Activated CD8-positive, alpha-beta T cell treated with anti-CD3 and anti-CD28 coated beads for 36 hours (primary cell): ENCODE measurements at places on chromosomes 2 and 18. TPM values are rescaled to one million over a fixed set of nuclear protein-coding genes. Genes with fewer than 3 reads are reported as not detected.

DNA sequence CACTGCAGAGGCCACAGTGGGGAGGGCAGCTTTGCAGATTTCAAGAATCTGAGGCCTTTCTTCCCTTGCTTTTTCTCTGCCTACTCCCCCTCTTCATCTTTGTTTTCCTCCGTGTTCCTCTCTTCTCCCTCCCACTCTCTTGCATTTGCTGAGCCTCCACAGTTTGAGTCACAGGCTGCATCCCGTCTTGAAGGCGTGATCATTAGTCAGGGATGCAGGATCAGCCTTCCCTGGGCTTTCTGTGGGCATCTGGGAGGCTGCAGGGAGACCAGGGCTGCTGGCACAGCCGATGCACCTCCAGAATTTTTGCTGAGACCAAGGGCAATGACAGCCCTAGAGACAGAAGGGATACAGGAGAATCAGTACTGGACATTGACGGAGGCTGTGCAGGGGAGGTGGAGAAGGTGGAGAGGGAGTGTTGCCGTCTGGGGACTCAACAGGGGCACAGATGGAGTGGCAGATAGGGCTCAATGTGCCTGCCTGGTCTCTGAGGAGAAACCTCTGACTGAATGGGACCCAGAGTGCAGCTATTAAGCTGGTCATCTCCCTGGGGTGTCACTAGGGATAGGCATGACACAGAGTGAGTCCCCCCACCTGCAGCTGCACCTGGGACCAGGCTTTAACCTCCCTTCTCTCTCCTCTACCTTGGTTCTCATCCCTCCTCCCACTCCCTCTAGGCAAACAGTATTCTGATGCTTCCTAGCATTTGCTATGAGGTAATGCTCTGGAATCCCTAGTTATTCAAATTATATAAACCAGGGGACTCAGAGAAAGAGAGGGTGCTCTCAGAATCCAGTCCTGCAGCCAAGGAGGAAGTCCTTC lies 29.0 kb upstream of the DNAJC27 start:
- no peaks in the 10 kb centered on the region for H3K36me3 ChIP-seq
- no peak overlapping the region for H3K4me3 ChIP-seq
- no peak for DNase-seq
- H3K27ac ChIP-seq, result no peak overlapping the region
- H3K4me1 ChIP-seq, result no peaks in the 10 kb centered on the region
- peaks cover 3% of the 10 kb centered on the region for H3K27me3 ChIP-seq

- H3K36me3 ChIP-seq, result no peaks in the 10 kb centered on the region
- peaks cover 5% of the 10 kb centered on the region for H3K27me3 ChIP-seq
- H3K4me1 ChIP-seq, result no peaks in the 10 kb centered on the region
- H3K27ac ChIP-seq, result no peak overlapping the region
- H3K4me3 ChIP-seq, result no peak overlapping the region
Observed at GRCh38 chr2:182073613-182074012, 88.0 kb downstream of the PPP1R1C start.

GRCh38 chr2:15835991-15836688 lies 104.2 kb upstream of the MYCN start:
- H3K27ac ChIP-seq, result no peak overlapping the region
- H3K36me3 ChIP-seq, result no peaks in the 10 kb centered on the region
- H3K27me3 ChIP-seq, result no peaks in the 10 kb centered on the region
- no peak for DNase-seq
- H3K4me3 ChIP-seq, result no peak overlapping the region

GRCh38 chr18:35526495-35527059 lies 28.8 kb upstream of the INO80C start:
- no peak for DNase-seq
- no peaks in the 10 kb centered on the region for H3K36me3 ChIP-seq
- H3K4me3 ChIP-seq, result no peak overlapping the region
- peaks cover 18% of the 10 kb centered on the region for H3K27me3 ChIP-seq
- H3K27ac ChIP-seq, result no peak overlapping the region

GRCh38 chr18:47118981-47119380 lies 31.3 kb downstream of the HDHD2 start:
- no peaks in the 10 kb centered on the region for H3K27me3 ChIP-seq
- peaks cover 25% of the 10 kb centered on the region for H3K4me1 ChIP-seq
- no peak overlapping the region for H3K27ac ChIP-seq
- no peak overlapping the region for H3K4me3 ChIP-seq

CHRNG gene
- not detected for total RNA-seq

UGGT1 gene
- total RNA-seq, result 51.6 TPM
